SW 1271 (cell line): ENCODE measurements at places on chromosomes 6 and 20.

DNA sequence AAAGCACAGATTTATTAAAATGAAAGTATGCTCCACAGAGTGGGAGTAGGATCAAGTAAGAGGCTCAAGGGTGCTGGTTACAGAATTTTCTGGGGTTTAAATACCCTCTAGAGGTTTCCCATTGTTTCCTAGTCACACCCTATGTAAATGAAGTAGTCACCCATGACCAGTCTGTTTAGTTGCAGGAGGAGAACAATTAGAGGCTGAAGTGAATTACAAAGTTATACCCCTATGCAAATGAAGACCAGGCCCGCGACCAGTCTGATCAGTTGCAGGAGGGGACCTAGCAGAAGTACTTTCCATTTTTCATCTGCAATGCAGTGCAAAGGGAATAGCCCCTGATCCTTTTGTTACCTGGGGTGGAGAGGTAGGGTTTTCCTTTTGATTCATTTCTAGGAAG lies 11.8 kb upstream of the FILIP1 start:
- no peak for DNase-seq

GRCh38 chr20:47691625-47692024 lies 93.7 kb downstream of the SULF2 start:
- peak; percentile 47 for DNase-seq

GRCh38 chr20:5657190-5657875 lies 92.9 kb upstream of the SHLD1 start:
- DNase-seq = peak; percentile 31

GRCh38 chr6:139713900-139714506 lies 339.6 kb upstream of the CITED2 start:
- peak; percentile 16 for DNase-seq

DNA sequence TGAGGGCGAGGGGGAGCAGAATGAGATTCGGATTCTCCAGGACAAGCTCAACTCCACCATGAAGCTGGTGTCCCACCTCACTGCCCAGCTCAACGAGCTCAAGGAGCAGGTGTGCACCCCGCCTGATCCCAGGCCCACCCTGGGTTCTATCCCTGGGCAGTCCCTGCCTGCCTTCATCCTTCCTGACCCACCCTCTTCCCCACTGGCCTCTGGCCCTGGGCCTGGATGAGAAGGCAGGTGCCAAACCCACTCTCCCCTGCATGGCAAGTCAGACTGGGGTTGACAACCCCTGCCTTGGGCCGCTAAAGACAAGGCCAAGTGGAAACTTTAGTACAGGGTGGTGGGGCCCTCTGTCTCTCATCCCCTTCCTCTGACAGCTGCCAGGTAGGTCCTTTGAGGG lies 16.5 kb downstream of the UQCC2 start:
- no peak for DNase-seq

DNA sequence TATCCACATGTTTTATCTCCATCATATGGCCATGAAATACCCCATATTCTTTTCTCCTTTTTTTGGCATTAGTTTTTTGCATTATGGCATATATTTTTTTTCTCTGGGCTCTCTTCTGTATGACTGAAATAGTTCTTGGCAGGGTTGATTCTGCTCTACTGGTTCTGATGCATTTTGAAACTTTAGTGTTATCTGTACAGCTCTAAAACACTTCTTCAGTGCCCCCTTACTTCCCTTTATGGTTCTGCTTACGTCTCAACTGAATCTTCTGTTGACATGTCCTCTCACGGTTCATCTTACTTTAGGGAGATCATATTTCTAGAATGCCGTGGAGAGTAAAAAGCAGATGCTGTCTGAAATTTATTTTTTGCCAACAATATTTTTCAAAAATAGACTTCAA lies 23.2 kb upstream of the TXNDC5 start:
- DNase-seq = no peak

DNA sequence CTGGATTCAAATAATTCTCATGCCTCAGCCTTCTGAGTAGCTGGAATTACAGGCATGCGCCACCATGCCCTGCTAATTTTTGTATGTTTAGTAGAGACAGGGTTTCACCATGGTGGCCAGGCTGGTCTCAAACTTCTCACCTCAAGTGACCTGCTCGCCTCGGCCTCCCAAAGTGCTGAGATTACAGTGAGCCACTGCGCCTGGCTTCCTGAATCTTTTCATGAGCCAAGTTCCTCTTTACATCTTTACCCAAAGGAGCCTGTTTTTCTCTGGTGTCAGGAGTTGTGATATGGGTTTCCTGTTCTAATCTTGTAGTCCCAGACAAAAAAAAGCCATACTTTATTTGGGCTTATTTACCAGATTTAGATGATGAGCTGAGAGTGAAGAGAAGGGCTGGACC lies 34.4 kb downstream of the PCNA start:
- no peak for DNase-seq

GRCh38 chr6:110560239-110561007 lies 84.0 kb upstream of the SLC22A16 start:
- DNase-seq = no peak

GRCh38 chr6:69732640-69733039 lies 64.2 kb downstream of the LMBRD1 start:
- no peak for DNase-seq

DNA sequence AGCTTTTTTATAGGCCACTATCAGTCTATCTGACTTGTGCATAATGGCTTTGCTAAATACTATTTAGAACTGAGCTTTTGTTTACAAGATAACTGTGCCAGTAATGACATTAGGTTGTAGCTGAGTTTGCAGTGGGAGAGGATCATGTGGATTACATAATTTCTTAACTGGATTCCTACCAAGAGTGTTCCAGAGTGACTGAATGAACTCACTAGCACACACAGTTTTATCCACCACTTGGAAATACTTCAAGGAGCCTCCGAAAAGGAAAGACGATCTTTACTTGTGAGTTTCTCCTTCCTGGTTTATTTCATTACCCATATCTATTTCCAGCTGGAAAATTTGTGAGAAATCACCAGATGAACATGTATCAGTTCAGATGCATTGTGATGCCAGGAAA lies 10.9 kb upstream of the SYNE1 start:
- DNase-seq = no peak

GRCh38 chr6:133644548-133644891 lies 244.4 kb upstream of the TCF21 start:
- DNase-seq = no peak

GRCh38 chr20:9978397-9979004 lies 56.3 kb upstream of the ANKEF1 start:
- DNase-seq = peak; percentile 92

- no peak for DNase-seq
Observed at GRCh38 chr20:40777653-40778052, 88.6 kb upstream of the MAFB start.

GRCh38 chr6:81241126-81242041 lies 511.1 kb downstream of the TENT5A start:
- peak; percentile 7 for DNase-seq

GRCh38 chr6:101403216-101403945 lies 9.9 kb downstream of the GRIK2 start:
- DNase-seq = no peak

- no peak for DNase-seq
Observed at GRCh38 chr6:465531-466348, 74.2 kb downstream of the IRF4 start.

DNA sequence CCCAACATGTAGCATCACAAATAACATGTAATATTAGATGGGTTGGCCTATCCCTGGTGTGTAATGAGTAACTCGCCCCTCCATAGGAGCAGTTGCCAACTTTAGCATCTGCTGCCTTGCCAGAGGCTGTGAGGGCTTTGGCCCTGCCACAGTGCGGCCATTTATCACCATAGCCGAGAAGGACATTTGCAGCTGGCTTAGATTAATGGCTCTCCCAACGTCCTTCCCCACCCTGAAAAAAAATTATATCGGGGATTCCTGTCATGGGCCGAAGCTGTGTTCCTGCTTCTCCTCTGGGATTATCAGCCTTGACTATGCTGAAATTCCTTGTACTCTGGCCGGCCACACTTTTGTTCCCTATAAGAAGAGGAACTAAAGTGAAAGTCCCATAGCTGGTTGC lies 7.6 kb upstream of the ADIG start:
- no peak for DNase-seq

DNA sequence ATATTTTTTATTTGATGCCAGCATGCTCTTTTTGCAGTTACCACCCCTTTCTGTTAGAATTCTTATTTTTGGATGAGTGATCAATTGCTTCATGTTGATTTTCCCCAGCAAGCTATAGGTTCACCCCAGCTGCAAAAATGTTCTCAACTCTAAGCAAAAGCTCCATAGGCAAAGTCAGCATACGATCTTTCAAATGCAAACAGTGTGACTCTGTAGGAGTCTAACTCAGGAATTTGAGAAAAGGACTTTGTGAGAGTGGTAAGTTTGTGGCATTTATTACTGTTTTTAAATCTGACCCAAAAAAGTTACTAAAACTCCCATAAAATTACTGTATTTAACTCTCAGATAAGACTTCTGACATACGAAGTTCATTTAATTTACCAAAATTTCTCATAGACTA lies 134.9 kb upstream of the HSF2 start:
- DNase-seq = no peak

DNA sequence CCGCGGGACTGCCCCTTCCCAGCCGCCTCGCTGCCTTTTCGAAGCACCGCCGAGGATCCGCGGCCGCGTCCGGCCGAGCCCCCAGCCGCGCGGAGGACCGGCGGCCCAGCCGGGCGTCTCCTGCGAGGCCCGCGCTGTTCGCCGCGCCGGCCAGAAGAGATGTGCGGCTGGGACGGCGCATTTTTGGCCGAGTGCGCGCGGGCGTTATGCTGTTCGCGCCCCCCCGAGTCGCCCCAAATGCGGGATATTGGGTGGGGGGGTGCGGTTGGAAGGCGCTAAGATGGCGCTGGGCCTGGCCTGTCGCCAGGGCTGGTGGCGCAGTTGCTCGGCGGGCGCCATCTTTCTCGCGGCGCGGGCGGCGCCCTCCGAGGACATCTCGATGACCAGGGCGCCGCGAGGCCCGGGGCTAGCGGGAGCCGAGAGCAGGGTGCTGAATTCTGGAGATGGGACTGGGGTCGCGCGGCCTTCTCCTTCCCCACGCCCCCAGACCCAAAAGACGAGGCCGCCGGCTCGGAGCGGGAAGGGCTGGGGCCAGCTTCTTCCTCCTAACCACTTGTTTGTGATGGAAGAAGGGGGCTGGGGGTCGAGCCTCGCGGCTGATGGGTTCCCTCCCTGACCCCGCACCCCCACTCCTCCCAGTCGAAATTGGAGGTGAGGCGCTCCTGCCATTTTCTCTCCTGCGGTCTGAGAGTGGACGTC lies 1.5 kb downstream of the BICRAL start:
- DNase-seq = peak; percentile 62

DNA sequence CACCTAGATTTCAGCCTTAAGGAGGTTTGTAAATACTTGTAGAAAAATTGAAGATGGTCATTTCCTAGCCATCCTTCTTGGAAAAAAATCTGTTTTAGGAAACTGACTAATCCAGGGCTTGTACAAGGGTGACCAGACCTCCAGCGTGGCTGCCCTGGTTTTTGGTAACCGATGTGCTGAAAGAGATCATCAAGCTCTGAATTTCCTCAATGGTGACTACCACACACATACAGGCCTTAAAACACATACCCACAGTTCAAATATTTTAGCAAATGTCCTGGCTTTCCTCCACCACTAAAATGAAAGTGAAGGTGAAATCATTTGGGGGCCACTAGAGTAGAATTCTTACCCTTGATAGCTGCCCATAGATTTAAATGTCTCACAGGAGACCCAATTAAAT lies 215.3 kb upstream of the SUPT3H start:
- no peak for DNase-seq

- no peak for DNase-seq
Observed at GRCh38 chr20:42098418-42098817, 480.2 kb upstream of the CHD6 start.

DNA sequence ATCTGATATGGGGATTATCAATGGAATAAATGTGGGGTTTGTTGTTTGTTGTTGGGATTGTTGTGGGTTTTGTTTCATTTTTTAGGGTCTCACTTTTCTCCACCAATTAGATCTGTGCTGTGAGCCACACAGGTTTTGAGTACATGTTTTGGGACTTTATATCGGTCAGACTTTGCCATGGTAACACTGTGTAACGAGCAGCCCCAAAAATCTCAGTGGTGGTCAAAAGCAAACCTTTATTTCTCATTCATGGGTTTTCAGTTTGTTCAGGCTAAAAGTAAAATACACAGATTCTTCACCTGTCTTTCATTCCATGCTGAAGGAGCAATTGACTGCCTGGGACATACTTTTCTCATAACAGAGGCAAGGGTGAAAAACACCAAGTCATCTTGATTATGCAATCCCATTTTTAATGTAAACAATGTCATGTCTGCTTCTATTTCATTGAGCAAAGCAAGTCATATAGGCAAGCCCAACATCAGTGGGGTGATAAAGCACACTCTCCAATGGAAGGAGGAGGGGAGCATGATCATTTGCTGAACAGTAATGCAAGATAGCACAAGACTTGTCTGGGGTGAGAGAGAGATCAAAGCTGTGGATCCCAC lies 101.1 kb upstream of the PLCB4 start:
- no peak for DNase-seq

GRCh38 chr6:112291161-112291762 lies 36.9 kb upstream of the LAMA4 start:
- no peak for DNase-seq

- DNase-seq = no peak
Observed at GRCh38 chr20:8471465-8471864, 339.4 kb downstream of the PLCB1 start.

DNA sequence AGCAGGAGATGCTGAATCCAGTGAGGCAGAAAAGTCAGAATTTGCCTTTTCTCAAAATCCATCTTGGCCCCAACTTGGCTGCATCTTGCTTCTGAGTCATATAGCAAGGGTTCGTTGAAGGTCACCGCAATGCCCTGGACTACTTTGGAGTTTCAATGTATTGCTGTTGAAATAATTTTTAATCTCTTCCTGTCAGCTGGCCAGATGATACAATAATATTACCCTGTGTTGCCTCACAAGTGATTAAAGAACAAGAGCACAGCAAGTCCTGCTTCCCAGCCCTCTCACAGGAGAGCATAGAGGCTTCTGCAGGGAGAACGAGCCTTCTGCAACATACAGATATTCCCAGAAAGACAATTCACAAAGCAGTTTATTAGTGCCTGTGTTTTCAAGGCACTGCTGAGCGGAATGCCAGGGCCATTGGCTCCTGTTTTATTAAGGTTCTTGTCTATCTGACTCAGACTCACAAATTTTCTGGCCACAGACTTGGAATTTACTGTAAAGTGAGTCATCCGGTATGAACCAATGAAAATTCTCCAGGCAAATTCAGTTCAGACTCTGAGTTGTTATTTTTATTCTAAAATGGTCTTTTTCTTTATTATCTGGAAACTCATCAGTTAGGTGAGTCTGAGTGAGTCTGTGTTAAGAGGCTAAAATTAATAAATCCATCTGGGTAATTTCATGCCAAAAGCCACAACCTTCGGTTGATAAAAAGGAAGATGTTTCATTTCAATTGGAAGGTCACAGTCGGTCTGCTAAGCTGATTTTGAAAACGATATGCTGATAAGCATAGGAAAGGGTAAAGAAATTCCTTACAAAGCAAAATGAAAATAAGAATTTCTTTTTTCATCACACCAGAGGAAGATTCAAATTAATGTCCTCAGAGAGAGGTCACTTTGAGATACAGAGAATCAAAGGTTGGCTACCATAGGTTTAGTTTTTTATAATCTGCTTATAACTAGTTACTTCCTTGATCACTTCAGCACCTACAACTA lies 289.4 kb upstream of the STXBP5 start:
- DNase-seq = peak; percentile 81
